ENCODE measurements at places on chromosomes 1 and 21.
A peak's percentile ranks its signal among the peaks of the same experiment; 100 is the strongest.

GRCh38 chr1:26353976-26354820 lies at the start of gene CRYBG2:
Gene CRYBG2, minus strand, starts transcription at chr1:26354130. Its CDS starts 7,473 bp downstream, at chr1:26346657.
- no peak for DNase-seq

GRCh38 chr1:171014880-171015279 lies 75.8 kb upstream of the FMO3 start:
- DNase-seq: no peak

- no peak for DNase-seq
Observed at GRCh38 chr1:29767088-29767685, 530.9 kb downstream of the PTPRU start.

- no peak for DNase-seq
Observed at GRCh38 chr1:24659993-24660665, 17.0 kb downstream of the SRRM1 start.

DNA sequence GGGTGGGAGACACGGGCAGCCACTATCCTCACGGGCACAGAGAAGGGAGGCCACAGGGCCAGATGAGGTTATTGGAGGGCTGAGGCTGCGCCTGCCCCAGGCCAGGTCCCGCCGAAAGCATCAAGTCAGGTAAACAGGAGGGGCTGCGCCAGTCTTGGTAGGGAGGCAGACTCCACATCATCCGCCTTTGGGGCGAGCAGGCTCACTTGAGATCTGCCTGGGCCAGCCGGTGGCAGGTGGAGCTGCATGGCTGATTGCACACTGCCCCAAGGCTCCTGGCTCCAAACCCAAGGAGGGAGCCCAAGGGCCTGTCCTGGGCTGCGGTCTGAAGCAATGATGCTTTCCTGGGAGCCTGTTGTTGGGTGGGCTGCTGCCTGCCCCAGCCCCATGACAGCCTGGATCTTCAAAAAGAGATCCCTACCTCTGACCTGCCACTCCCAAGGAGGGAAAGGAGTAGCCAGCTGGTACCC lies 4.6 kb downstream of the SMIM1 start:
- no peak for DNase-seq

DNA sequence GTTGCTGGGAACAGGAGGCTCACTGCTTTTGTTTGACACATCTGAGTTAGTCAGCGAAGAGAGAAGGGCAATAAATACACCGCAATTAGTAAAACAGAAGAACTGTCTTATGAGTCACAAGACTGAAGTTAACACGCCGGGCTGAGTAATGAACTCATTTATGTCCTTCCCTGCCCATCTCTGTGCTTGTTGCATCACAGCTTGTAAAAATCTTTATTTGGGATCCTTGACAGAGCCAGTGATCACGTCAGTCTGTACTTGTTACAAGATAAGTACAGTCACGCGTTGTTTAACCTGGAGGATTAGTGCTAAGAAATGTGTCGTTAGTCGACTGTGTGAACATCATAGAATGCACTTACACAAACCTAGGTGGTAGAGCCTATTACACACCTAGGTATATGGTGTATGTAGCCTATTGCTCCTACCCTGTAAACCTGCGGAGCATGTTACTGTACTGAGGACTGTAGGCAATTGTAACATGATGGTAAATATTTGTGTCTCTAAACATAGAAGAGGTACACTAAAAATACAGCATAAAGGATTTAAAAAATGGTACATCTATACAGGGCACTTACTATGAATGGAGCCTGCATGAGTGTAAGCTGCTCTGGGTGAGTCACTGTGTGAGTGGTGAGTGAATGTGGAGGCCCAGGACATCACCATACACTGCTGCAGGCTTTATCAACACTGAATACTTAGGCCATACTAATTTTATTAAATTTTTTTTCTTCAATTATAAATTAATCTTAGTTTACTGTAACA lies 272.2 kb downstream of the TNR start:
- no peak for DNase-seq

- no peak for DNase-seq
Observed at GRCh38 chr1:23922321-23922943, 9.3 kb upstream of the CNR2 start.

DNA sequence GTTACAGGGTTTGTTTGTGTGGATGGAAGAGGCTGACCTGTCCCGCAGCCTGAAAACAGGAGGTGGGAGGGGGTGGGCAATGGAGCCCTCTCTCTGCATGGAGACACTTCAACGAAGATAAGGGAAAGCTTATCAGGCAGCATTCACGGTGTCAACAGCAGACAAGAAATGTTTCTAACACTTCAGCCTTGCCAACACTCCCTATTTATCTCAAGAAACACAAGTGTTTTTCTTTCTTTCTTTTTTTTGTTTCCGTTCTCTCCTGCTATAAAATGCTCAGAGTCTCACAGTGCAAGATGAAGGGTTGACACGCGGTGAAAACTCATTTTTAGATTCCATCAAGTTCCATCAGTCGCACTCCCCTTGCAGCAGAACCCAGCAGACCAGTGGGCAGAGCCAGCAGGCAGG lies 594.4 kb downstream of the MATN1 start:
- DNase-seq: no peak

DNA sequence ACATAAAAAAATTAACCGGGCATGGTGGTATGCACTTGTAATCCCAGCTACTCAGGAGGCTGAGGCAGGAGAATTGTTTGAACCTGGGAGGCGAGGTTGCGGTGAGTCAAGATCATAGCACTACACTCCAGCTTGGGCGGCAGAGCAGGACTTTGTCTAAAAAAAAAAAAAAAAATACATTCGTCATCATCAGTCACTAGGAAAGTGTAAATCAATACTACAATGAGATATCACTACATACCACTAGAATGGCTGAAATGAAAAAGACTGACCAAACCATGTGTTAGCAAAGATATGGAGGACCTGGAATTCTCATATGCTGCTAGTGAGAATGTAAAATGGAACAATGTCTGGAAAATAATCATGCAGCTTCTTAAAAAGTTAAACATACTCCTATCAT lies 9.3 kb downstream of the SPATA45 start:
- no peak for DNase-seq

GRCh38 chr1:243837907-243838535 lies 12.0 kb downstream of the AKT3 start:
- no peak for DNase-seq

- DNase-seq: no peak
Observed at GRCh38 chr1:19028110-19028509, 71.6 kb upstream of the IFFO2 start.

DNA sequence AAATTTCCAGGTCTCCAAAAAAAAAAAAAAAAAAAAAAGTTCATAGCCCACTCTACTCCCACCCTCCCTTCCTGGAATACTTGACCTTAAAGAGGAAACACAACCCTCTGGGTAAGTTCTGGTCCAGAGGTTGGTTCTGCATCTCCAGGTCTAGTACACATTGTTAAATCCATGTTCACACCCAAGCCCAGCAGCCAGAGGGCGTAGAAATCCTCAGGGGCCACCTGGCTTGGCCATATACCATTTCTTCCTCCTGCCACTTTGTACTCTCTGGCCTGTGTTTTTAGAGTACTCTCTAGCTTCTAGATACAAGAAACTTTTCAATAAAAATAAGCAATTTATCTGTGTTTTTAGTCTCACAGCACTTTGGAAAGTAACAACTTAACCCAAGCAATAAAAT lies 89.3 kb downstream of the PHTF1 start:
- DNase-seq: no peak

GRCh38 chr1:162676087-162676486 lies 43.8 kb downstream of the DDR2 start:
- no peak for DNase-seq

DNA sequence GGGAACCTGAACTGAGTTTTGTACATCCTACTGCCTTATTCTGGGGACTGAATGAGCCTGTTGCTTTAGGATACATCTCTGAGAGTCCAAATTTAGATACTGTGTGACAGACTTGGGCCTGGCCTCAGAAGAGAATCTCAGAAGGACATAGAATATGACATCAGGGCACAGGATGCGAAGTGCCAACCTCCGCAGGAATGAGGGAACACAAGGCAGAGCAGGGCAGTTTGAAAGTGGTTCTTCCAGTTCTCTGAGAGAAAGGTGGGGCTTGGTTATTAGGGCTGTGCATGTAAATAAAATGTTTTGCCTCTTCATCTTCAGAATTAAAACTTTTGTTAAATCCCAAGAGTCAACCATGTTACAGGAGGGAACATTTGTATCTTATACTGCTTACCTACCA lies 23.1 kb downstream of the TRAF5 start:
- no peak for DNase-seq

GRCh38 chr1:222905151-222905550 lies 90.3 kb downstream of the DISP1 start:
- no peak for DNase-seq

DNA sequence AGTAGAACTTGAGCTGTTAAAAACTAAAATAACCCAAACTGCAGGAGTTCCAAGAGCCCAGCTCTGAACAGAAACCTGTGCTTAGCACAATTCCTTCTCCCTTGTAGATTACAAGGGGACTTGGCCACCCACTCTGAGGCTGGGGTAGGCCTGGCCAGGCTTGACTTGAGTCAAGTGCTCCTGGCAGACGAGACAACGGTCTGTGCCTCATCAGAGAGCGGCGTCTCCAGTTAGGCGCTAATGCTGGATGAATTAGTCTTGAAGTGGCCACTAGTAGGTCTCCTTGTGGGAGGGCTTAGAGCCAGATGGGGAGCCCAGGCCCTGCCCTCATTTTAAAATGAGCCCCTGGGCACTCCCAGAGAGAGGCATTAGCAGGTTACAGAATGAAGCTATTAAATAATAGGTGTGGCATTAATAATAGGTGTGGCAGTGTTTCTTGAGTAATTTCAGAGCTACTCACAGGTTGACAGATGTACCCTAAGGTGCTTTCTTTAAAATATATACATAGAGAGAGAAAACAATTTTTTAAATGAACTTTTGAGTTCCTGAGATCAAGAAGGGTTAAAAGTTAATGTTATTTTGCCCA lies 1.1 kb downstream of the EEIG2 start:
- peak; percentile 56 for DNase-seq

GRCh38 chr1:228109962-228110488 lies 926 bp upstream of the MRPL55 start:
- DNase-seq: no peak

GRCh38 chr1:233034836-233035235 lies 84.4 kb downstream of the NTPCR start:
- DNase-seq: no peak

- DNase-seq: no peak
Observed at GRCh38 chr21:28421716-28422524, 570.8 kb downstream of the LTN1 start.

DNA sequence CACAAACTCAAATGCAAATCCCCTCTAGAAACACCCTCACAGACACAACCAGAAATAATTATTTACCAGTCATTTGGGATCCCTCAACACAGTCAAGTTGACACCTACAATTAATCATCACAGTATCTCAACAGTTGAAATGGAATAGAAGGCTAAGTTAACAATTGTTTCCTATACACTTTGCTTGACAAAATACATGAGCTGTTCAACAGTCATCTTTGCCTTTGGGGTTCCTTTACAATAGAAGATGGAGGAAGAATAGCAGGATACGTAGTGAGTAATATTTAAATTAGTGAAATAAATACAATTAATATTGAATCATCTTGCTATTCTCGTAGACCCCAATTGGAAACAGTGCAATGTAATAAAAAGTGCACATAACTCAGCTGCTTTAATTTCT lies 487.3 kb upstream of the ADAMTS5 start:
- DNase-seq: no peak

- DNase-seq: no peak
Observed at GRCh38 chr1:9715536-9716226, 64.2 kb downstream of the PIK3CD start.

- DNase-seq: no peak
Observed at GRCh38 chr1:43977376-43978263, 1.4 kb upstream of the B4GALT2 start.

- no peak for DNase-seq
Observed at GRCh38 chr1:78048446-78048845, 2.7 kb downstream of the GIPC2 start.

GRCh38 chr21:27033471-27033870 lies 66.6 kb upstream of the ADAMTS5 start:
- no peak for DNase-seq

DNA sequence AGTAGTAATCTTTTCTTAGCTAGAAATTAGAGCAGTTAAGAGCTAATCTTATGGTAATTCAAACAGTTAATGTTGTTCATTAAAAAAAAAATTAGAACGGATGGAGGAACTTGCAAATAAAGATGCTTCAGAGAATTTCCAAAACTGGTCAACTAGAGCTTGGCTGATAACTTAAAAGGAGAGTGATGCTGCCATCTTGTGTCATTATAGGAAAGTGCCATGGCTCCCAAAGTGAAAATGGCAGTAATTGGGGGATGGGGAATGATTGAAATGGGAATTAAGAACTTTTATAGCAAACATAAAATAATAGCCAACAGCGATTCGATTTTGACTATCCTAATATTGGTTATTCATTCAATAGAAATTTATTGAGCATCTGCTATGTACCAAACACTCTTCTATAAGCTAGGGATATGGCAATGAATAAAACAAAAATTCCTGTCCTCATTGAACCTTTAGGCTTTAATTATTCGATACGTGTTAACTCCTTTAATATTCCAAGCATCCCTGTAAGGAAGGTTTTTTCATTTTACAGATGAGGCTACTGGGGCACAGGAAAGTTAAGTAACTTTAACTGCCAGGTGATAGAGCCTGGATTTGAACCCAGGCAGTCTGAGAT lies 5.7 kb upstream of the PLPP3 start:
- DNase-seq: no peak

DNA sequence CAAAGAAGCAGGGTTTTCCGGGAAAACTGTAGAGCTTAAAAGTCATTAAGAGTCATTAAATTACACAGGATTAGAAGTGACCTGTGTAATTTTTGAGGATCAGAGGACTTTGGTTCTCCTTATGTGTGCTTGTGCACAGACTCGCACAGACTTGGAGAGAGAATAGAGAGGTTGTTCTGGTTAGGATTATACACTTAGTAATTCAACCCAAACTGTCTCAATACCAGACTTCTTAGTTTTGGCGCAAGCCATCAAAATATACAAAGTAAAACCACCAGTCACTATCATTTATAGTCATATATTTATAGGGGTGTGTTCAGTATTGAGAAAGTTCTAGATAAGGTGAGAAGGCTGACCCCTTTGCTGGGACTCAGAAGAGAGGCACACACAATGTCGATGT lies 112.3 kb downstream of the HLX start:
- no peak for DNase-seq

DNA sequence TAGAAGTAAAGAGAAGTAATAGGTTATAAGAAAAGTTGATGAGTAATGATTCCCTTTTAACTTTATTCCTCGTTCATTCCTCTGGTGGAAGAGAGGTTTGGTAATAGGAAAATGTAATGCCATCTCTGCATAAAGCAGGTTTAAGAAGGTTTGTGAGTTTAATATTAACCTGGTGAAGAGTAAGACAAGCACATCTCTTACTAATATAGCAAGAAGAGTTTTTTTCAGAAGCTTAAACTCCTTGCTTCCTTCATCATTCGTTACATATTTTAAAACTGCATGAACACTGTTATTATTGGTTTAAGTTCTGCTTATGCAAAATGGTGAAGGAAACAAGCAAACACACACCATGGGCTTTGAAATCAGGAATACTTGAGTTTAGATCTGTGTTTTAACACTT lies 9.2 kb upstream of the PLA2G4A start:
- DNase-seq: no peak

GRCh38 chr1:27994060-27994459 lies 34.3 kb downstream of the XKR8 start:
- DNase-seq: no peak

- no peak for DNase-seq
Observed at GRCh38 chr1:14605945-14606344, 7.5 kb downstream of the KAZN start.
